Stimulated activated CD4-positive, alpha-beta T cell treated with anti-CD3 and anti-CD28 coated beads, Interleukin-1b, Interleukin-23, amount 100 ng/mL, for 4 hours (primary cell): ENCODE measurements at places on chromosomes 6 and 20.

DNA sequence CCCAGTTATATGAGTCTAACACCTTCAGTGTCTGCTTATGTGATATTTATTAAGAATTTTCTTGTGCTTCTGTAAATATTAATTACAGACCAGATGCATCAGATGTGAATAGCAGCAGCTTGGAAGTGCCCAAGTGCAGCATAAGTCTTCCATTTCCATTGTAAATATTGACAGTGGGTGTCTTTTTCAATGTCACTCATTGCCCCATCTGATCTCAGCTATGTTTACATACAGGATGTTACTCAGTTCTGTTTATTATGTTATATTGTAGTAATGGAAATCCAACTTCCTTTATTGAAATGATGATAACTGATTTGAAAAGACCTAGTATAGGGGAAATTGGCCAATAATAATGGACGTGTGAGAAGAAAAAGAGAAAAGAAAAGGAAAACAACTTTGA is 296.7 kb downstream of the SAMD5 start:
- no peak for DNase-seq

GRCh38 chr6:113104541-113104940 is 752.6 kb upstream of the MARCKS start:
- DNase-seq, result no peak

- DNase-seq, result no peak
Observed at GRCh38 chr6:169923468-169924464, 172.3 kb downstream of the ERMARD start.

DNA sequence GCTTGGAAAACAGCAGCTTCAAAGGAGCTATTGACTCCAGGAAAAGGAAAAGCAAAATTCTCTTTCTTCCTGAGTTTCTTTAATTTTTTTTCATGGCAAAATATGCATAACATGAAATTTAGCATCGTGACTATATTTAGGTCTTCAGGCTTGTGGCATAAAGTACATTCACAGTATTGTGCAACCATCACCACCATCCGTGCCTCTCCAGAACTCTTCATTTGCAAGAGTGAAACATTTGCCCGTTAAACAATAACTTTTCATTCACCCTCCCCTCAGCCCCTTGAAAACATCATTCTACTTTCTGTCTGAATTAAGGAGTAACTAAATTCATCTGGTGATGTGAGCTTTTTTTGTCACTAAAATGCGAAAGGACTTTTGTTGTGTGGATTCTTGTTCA is 251.7 kb downstream of the PHACTR1 start:
- DNase-seq, result no peak

DNA sequence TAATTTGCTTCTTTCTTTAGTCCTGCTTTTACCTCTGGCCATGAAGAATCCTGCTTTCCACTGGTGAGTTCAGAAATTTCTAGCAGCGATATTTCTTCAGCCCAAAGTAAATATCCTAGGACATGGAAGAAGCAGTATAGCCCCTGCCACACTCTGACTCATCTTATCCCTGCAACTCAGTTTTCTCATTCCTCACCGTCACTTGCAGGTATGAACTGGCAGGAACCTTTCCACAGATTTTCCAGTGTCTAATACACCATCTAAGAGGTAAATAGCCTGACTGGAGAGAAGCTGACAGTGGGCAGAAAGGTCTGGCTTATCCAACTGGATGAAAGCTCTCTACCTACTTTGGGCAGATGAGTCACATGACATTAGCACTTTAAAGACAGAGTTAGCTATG is 816.7 kb upstream of the FLRT3 start:
- DNase-seq, result no peak

- DNase-seq, result no peak
Observed at GRCh38 chr6:14925025-14925698, 320.7 kb upstream of the JARID2 start.

DNA sequence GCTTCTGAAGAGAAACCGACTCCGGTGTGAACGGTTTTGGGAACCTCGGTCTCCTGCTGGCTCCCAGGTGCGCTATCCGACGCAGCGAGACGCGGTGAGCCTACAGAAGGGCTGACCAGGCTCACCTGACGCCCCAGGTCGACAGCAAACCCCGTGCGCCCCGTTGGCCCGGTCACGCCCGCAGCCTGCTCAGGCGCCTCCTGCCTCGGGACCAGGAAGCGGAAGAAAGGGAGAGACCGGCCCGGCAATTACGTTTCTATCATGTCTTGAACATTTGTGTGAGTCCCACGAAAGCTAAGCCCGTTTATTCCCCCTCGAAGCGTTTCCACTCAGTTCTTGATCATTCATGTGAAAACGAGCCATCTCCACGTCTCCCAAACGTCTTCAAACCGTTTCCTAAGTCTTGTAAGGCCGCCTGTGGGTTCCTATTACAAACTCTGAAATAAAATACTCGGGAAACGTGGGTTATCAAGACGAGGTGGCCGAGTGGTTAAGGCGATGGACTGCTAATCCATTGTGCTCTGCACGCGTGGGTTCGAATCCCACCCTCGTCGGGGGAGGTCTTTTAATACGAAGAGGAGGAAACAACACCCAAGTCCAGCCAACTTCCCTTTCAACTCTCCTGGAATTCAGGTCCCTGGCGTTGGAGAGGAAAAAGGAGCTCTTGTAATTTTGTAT is 150.5 kb upstream of the PRSS16 start:
- DNase-seq, result no peak

DNA sequence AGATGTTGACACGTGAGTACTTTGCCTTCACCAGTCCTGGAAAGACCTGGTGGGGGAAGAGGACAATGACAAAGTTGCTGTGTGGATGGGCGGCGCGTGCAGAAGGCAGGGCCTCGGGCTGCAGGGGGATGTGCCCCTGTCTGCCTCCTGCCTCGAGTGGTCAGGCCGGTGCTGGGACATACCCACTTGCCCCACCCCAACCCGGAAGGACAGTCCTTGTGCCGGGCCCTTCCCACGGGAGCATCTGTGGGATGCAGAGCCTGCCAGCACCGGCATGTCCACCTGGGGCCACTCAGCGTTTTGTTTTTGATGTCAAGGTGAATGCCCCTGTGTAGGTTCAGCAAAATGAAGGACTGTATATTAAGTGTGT is 60.5 kb upstream of the BHLHE23 start:
- DNase-seq, result no peak

DNA sequence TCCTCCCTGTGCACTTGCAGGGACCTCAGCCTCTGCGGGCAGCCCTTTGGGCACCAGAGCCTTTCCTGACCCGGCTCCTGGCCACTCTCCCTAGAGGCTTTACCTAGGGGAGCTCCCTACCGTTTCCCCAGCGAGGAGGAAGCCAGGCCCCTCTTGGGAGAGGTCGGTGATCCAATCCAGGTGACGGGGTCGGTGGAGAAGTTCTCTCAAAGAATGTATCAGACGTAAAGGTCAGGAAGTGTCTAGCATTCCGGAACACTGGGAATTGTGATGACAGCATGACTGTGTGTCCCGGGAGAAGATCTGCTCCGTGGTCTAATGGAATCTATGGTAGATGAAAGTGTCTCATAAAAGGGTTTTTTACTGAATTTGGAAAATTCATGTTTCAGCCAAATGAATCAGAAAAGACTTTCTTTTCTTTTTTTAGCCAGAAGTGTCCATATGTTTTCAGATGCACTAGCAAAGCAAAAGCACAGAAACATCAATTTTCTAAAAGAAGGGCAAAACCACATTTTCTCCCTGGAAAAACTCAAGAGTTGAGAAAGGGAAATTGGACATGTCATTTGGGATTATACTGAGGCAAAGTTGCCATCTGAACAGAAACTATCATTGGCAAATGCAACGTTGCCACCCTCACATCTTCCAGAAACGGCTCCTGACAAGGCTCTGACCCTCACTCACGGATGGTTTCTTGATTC is 289.4 kb downstream of the THBS2 start:
- no peak for DNase-seq

- no peak for DNase-seq
Observed at GRCh38 chr6:107556082-107556481, 66.2 kb downstream of the SOBP start.

- no peak for DNase-seq
Observed at GRCh38 chr6:119142041-119142440, 63.6 kb upstream of the FAM184A start.

DNA sequence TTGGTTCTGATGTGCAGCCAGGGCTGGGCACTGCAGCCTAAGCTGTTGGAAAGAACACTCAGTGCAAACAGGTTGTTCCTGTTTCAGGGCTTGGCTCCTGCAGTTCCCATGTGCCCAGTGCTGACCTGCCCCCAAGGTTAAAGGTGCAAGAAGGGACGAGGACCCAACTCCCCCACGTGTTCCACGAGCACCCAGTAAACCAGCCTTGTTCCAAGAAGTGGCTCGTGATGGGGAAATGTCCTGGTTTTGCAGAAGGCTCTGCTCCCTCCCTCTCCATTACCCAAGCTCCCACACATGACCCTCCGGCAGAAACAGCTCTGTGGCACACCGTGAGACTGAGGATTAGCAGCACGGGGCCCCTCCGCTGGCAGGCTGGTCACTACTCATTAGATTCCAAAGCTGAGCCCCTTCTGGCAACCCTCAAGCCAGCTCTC is 9.4 kb downstream of the ACSS1 start:
- no peak for DNase-seq

- no peak for DNase-seq
Observed at GRCh38 chr6:14271789-14272736, 154.5 kb downstream of the CD83 start.

DNA sequence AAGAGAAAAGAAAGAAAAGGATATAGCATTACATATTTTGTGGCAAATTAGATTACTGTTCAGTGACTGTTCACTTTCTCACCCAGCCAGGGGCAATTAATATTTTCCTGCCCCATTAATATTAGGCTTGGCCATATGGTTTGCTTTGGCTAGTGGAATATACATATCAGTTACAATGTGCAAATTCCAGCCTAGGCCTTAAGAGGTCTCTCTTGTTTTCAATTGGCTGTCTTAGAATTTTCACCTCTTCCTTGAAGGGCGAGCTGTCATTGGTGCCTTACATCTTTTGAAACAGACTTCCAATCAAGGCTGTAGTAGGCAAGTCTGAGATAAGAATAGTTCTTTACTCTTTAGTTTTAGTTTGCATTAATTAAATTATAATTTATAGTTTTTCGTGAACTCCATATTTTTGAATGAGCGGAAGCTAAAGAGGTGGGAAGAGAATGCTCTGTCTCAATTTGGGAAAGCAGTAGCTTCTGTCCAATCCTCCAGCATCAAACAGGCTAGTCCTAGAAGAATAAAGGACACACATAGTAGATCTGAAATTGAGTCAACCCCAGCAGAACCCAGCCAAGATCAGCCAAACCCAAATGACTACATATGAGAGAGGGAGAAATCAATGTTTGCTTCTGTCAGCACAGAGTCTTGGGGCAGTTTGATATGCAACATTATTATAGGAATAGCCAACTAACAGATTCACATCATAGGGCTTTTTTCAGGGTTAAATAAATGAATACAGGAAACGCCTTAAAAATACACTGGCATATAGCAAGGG is 6.3 kb upstream of the CSNK2A1 start:
- no peak for DNase-seq

DNA sequence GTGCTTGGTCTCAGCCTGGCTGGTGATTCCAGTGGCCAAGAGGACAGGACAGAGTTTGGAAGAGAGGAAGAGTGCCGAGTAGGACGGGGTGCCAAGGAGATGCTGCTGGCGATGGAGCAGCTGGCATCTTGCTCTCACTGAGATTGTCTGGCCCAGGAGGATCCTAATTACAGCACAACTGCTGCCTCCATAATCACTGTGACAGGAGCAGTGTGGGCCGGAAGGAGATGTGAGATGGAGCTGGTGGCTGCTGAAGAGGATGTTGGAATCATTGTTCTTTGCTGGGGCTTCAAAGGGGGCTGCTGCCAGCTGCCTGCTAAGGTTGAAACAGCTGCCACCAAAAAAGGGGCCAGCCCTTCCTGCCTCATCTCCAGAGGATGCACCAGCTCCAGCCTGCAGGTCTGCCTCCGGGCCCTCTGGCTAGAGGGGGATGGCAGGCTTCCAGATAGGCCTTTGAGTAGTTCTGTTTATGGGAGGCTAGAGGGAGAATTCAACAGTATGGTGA is 214.4 kb downstream of the RNF144B start:
- DNase-seq, result no peak

DNA sequence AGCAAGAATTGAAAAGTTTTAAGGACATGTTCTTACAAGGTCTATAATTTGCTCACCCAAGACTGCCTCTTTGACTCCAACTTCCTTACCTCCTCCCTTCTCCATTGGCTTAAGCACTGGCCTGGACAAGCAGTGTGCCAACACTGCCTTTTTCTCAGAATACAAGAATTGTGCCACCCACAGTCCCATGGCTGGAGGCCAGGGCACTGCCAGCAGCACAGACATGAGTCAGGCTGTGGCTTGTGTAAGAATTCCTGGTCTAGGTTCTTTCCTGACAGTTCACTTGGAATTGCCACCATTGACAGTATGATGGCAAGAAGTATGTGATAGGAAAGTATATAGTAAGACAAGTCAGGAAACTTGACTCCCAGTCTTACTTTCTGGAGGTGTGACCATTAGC is 202.7 kb upstream of the MARCKS start:
- DNase-seq, result no peak

GRCh38 chr6:147961481-147962141 is 381.0 kb upstream of the SASH1 start:
- no peak for DNase-seq

GRCh38 chr6:54286141-54286540 is 22.1 kb upstream of the TINAG start:
- no peak for DNase-seq

DNA sequence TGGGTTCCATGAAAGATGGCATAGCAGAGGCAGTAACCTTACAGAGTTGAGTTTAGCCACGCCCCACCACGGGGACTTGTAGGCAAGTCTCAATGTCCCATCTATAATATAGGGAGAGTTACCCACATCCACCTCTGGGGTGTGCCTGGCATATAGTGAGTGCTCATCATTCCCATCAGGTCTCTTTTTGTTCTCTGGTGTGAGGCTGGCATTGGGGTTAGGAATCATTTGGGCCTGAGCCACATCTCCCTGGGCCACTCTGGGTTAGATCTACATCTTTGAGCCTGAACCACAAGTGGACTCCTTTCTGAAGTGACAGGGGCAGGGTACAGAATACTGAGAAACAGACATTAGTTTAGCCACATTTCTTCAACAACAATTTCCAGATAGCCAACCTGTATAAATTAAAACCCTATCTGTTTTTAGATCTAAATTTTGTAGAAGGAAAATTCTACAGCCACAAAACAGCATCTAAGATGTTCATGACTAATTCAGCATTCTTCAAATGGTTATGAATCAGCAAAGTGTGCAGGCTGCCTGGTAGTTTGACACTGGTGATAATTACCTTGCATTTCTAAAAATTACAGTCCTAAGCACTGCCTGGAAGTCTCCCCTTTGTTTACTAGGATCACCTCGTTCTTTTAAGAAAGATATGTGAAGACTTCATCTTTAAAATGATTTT is 20.1 kb downstream of the RNF24 start:
- DNase-seq, result no peak

- no peak for DNase-seq
Observed at GRCh38 chr6:162921062-162921461, 193.3 kb downstream of the PACRG start.
